ENCODE measurements at places on chromosomes 12 and 14.

DNA sequence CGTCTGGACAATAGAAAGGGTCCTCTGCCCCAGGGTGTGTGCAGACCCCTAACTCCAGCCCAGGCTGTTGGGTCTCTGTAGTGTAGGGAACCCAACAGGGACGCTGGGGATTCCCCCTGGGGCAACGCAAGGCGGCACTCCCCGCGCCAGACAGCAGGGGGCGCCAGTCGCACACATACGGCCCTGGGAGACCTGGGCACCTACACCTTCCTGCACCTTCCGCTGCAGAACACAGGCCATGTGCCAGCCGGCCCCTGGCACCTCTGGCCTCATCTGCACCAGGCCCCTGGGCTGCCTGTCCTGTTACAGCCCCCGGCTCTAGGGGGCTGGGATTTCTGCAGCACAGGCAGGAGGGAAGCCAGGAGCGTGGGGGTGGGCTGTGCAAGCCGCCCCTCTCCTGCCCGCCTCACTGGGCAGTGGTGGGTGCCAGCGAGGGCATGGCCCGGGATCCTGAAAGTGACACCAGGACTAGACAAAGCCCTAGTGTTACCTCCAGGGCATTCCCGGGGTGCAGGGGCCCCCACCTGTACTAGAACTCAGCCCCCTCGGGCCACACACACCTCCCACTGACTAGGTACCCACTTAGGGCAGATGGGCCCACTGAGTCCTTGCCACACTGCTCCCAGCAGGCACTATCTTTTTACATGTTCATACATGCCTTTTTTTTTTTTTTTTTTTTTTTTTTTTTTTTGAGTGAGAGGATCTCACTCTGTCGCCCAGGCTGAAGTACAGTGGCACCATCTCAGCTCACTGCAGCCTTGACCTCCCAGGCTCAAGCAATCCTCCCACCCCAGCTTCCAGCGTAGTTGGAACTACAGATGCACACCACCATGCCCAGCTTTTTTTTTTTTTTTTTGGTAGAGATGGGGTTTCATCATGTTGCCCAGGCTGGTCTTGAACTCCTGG lies 37.5 kb downstream of the CCNK start:
- DNase-seq: peak; percentile 92

DNA sequence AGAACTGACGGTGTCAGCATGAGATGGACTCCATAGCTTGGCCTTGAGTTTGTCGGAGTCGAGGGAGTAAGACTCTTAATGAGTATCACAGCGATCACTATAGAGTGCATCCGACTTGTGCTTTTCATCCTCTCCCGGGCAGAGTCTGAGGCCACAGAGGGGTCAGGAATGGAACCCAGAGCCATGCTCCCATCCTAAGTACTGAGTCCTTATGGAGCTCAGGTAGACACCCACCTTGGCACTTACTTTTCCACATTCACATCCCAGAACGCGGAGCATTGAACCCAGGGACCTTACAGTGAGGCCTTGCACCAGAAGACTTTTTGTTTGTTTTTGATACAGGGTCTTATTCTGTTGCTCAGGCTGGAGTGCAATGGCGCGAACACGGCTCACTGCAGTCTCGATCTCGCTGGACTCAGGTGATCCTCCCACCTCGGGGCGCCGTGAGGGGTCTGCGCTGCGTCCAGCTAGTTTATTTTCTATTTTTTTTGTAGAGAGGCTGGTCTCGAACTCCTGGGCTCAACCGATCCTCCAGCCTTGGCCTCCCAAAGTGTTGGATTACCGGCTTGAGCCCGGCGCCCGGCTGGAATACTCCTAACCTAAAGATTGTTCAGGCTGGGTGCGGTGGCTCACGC lies 719 bp upstream of the SRSF9 start:
- peak; percentile 32 for DNase-seq

GRCh38 chr14:73173092-73173735 lies 36.9 kb downstream of the PSEN1 start:
- DNase-seq: no peak

DNA sequence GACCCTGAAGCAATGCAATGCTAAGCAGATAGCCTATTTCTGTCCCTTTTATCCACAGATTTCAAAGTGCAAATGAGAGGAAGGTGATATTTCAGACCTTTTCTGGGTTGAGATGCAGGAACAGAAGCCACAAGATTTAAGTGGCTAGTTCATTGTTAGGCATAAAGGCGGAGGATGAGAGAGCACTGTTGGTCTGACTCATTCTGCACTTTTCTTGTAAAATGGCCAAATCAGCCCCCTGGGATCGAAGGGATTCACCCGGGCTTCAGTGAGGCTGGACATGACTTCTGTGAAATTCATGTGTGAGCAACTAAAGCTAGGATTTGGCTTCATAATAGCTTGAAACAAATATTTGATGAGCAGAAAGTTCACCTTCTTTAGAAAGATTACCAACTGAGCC lies 101.9 kb upstream of the OVCH1 start:
- no peak for DNase-seq

DNA sequence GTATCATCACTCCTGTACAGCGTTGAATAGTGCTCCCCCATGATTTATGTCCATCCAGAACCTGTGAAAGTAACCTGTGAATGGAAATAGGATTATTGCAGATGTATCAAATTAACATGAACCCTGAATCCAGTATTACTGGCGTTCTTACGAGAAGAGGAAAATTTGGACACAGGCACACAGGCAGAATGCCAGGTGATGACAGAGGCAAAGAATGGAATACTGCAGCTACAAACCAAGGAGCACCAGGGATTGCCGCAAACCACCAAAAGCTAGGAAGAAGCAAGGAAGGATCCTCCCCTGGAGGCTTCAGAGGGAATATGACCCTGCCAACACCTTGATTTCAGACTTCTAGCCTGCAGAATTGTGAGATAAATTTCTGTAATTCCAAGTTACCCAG lies 113.5 kb upstream of the EGLN3 start:
- no peak for DNase-seq

GRCh38 chr12:126219654-126220279 lies 1154.5 kb downstream of the AACS start:
- no peak for DNase-seq

DNA sequence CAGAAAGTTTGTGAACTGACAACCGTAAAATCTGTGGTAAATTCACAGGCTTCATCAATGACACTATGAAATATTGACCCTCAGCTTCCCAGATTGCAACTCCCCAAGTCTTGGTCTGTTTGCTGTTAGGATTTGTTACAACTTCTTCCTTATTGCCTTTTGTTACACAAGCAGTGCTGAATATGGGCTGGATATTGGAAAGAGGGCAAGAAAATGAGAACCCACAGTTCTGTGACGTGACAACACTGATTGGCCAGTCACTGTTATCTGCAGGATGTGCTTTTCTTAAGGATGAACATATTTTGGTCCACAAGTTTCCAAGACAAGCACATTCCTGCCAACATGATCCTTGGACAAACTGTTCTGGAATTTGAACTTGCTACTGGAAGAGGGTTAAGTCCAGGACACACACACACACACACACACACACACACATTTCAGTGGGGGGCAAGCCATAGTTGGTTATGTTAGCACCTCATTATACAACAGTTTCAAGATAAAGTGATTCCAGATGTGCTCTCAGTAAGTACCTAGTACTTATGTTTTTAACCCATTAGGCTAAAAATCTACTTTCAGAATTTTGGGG lies 16.6 kb upstream of the SLC38A2 start:
- DNase-seq: no peak

- DNase-seq: no peak
Observed at GRCh38 chr12:111398530-111398929, 7.2 kb upstream of the SH2B3 start.

DNA sequence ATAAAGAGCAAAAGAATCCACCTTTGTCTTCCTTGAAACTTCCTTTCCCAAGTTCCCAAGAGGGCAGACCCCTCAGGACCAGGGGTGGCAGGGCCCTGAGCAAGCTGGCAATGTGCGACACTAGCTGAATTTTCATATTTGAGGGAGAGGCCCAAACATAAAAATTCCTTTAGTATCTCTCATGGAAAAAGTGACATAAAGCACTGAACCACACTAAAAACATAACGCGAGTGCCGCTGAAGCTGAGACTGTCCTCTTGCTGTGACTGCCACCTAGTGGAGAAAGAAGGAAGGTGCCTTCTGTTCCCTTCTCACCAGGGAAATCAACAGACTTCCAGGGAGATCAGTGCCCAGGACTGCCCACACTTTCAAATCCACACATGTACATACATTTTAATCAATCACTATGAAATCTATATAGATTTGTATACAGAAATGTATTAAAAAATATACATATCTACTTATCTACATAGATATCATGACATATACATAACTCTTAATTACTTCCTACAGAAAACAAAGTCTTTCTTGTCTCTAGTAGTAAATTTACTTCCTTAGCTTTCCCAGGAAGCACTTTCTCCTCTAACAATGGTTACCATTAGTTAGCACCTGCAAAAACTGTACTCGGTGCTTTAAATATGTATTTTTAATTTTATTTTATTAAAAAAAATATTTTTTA lies 53.8 kb downstream of the SSH1 start:
- DNase-seq: peak; percentile 65

GRCh38 chr12:6038160-6038559 lies 86.3 kb downstream of the VWF start:
- no peak for DNase-seq

GRCh38 chr12:66051361-66051760 lies 79.2 kb downstream of the LLPH start:
- no peak for DNase-seq

DNA sequence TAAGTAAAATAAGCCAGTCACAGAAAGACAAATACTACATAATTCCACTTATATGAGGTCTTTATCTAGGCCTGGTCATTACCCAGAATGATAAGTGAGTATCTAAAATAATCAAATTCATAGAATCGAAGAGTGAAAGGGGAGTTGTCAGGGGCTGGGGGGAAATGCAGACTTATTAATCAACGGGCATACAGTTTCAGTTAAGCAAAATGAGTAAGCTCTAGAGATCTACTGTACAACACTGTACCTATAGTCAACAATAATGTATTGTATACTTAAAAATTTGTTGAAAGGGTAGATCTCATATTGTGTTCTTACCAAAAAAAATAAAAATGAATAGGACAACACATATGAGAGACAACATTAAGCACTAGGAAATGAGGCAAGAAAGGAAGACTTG lies 13.3 kb downstream of the BTBD7 start:
- DNase-seq: no peak

DNA sequence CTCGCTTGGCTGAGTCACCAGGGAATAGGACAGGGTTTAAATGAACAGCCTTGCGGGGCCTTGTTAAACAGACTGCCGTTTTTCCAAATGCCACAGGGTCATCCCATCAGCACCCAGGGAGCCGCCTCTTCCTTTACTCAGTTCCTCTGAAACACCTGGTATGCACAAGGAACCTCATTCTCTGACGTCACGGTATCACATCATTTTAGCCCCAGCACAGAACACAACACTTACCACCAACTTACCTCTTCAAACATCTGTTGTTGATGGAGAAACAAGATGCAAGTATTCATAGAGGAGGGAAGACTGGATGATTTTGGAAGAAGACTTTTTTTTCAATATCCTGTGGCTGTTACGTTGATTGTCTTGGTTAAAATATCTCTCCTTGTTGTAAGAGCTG lies 535.3 kb upstream of the TMEM132C start:
- DNase-seq: no peak

DNA sequence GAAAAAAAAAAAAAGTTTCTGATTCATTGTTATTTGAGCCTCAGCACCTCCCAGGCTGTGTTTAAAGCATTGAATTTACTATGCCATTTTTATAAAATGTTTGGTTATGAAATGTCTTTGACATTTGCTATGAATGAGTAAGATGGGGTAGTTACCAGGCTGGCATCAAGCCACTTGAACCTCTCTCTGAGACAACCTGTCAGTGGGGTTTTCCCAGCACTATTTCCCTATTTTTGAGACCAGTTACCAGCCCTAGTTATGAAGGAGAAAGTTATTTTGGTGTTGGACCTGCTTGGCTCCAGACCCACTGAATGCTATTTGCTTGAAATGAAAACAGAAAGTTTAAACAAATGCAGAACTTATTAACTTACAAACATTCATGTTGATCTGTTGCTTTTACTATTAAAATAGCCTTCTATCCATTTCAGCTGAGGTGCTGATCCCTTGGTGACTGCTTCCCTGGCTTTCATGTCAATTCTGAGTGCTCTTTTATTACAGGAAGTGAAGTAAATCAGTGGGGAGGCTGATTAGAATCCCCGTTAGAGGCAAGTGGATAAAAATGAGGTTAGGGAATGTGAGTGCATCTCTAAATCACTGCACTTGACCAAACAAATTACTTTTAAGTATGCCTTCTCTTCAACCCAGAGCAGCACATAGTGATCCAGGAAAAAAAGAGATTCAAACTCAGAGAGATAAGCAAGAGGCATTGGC lies 37.8 kb downstream of the LLPH start:
- no peak for DNase-seq

DNA sequence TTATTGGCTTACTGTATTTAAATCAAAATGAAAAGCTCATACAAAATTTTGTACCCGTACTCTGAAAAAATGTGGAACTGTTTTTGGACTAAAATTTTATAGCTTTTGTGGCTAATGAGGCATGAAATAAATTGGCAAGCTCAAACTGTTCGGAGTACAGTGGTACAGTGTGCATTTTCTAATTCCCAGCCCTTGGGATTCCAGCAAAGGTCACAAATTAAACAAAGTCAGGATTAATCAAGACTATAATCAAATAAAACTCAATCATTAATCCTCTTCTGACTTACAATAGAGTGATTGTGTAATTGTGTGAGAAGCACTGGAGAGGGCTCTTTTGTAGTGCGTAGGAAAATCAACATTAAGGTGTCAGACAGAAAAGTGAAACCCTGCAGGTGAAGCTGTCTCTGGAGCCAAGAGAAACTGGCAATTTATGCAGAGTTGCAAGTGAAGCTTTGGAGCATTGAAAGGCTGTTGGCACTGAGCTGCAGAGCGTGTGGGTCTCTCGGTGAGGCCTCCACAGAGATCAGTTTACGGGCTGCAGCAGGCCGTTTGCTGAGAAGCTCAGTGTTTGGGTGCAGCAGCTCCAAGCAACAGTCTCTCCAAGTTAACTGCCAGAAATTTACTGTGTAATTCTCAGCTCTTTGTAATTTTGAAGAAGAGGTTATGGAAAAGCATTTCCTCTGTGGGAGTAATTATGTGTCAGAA lies 275.9 kb downstream of the FBXL14 start:
- no peak for DNase-seq

GRCh38 chr12:78418919-78419318 lies 445.7 kb upstream of the SYT1 start:
- DNase-seq: no peak

DNA sequence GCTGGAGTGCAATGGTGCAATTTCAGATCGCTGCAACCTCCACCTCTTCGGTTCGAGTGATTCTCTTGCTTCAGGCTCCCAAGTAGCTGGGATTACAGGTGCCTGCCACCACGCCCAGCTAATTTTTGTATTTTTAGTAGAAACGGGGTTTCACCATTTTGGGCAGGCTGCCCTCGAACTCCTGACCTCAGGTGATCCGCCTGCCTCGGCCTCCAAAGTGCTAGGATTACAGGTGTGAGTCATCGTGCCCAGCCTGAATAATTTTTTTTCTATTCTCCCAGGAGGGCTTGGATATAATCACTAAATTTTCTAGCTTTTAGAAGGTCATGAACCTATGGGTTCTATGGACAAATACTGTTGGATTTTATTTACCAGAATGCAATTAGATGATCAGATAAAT lies 44.7 kb upstream of the GNPNAT1 start:
- DNase-seq: no peak

- no peak for DNase-seq
Observed at GRCh38 chr12:89994911-89995310, 286.3 kb upstream of the ATP2B1 start.

Data from 8988T (cell line).